ENCODE measurements at places on chromosomes 1 and 21. TPM values are rescaled to one million over a fixed set of nuclear protein-coding genes. Genes with fewer than 3 reads are reported as not detected.

DNA sequence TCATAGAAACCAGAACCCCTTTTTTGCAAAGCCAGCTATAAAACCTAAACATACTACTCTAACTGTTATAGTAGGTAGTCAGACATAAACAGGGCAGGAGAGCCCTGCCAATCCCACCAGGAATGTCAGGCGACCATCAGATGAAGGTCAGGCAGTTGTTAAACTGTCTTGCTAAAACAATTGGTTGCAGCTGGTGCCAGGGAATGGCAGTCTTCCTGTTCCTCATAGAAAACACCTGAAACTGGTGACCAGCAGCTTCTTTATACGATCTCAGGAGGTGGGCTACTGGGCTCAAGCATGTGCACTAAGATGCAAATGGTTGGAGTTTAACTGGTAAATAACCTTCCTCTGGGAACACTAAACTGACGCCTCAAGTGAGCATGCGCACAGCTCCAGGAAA, 224.1 kb downstream of the COL11A1 start:
- no peak for DNase-seq

The PPM1J gene
- 1.1 TPM for total RNA-seq

The KCNH1 gene
- total RNA-seq: 7.3 TPM

DNA sequence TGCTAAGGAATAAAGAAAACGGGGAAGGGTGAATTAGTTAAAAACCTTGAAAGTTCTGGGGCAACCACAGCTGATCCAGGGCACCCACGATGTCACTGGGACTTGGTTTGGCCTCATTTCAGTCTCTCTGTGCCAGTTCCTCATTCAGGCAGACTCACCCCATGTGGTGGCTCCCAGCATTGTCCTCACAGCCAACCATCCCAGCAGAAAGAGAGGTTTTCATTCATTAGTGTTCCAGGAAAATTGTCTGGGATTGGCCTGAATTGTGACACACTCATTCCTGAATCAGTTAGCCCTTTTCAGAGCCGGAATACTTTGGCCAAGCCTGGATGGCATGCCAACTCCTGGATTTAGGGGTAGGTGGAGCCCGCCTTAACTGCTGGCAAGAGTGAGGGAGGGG, 367.7 kb downstream of the PRDM2 start:
- no peak for DNase-seq

GRCh38 chr1:2821373-2821955, 20.0 kb upstream of the TTC34 start:
- no peak for DNase-seq

GRCh38 chr1:182392050-182393028, 749 bp upstream of the GLUL start:
- peak; percentile 83 for DNase-seq

- no peak for DNase-seq
Measured at GRCh38 chr1:111501645-111502044, 1.8 kb downstream of the ADORA3 start.

- no peak for DNase-seq
Measured at GRCh38 chr1:54358503-54359168, 47.6 kb downstream of the SSBP3 start.

DNA sequence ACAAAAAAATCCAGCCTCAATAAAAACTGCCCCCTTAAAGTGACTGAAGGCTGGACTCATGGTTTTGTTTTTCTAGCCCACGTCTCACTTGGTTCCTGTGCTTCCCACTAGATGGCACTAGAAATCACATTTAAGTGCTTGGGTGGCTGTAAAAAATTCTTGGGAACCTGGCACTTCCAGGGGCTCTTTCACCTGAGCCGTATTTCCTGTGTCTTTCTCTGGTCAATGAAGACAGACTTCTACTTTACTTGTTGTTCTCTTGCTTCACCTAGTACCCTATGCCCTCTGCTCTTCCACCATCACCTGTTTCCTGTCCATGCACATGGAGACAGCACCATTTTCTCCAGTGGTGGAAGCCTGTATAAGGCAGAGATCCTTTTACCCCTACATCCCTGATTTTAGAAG, 20.0 kb downstream of the METTL13 start:
- no peak for DNase-seq

GRCh38 chr21:37615962-37616361, 249.4 kb downstream of the DYRK1A start:
- DNase-seq: no peak

GRCh38 chr21:45974073-45975019, 7.2 kb upstream of the COL6A1 start:
- peak; percentile 88 for DNase-seq

GRCh38 chr1:920010-920409, 3.7 kb upstream of the SAMD11 start:
- no peak for DNase-seq

- DNase-seq: no peak
Measured at GRCh38 chr1:1777583-1777899, 729 bp downstream of the NADK start.

The CATSPERE gene
- 1.2 TPM for total RNA-seq

GRCh38 chr1:96596226-96596922, 125.2 kb upstream of the PTBP2 start:
- DNase-seq: no peak

GRCh38 chr1:209641832-209642172, 10.4 kb downstream of the LAMB3 start:
- DNase-seq: no peak

DNA sequence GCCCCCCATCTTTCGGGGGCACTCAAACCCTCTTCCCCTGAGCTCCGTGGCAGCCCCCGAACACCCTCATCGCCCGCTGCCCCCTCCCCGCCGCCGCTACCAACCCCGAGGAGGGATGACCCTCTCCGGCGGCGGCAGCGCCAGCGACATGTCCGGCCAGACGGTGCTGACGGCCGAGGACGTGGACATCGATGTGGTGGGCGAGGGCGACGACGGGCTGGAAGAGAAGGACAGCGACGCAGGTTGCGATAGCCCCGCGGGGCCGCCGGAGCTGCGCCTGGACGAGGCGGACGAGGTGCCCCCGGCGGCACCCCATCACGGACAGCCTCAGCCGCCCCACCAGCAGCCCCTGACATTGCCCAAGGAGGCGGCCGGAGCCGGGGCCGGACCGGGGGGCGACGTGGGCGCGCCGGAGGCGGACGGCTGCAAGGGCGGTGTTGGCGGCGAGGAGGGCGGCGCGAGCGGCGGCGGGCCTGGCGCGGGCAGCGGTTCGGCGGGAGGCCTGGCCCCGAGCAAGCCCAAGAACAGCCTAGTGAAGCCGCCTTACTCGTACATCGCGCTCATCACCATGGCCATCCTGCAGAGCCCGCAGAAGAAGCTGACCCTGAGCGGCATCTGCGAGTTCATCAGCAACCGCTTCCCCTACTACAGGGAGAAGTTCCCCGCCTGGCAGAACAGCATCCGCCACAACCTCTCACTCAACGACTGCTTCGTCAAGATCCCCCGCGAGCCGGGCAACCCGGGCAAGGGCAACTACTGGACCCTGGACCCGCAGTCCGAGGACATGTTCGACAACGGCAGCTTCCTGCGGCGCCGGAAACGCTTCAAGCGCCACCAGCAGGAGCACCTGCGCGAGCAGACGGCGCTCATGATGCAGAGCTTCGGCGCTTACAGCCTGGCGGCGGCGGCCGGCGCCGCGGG, 837 bp downstream of the FOXD3 start:
- no peak for DNase-seq

The LRRC53 gene
- not detected for total RNA-seq

GRCh38 chr1:70057500-70057899, 147.9 kb downstream of the LRRC40 start:
- no peak for DNase-seq

GRCh38 chr1:208171616-208172422, 72.4 kb downstream of the PLXNA2 start:
- DNase-seq: no peak

The TMPRSS3 gene
- not detected for total RNA-seq

GRCh38 chr1:8460132-8460544, 142.2 kb downstream of the SLC45A1 start:
- DNase-seq: no peak

DNA sequence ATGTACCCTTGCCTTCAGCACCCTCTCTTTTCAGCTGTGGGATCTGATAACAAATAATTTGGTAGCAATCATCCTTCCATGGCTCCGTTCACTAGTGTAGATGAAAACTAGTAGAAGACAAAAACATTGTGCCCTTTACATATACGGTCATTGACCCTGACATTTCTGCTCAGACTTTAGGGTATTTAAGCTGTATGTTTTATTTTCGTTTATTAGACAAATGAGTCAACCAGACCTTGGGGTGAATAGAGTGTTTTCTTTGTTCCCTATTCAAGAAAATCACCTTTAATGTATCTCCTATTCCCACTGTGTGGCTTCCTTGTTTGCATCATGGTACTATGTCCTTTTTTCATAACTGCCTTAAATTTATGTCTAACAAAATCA, 187.3 kb downstream of the VAV3 start:
- DNase-seq: no peak

DNA sequence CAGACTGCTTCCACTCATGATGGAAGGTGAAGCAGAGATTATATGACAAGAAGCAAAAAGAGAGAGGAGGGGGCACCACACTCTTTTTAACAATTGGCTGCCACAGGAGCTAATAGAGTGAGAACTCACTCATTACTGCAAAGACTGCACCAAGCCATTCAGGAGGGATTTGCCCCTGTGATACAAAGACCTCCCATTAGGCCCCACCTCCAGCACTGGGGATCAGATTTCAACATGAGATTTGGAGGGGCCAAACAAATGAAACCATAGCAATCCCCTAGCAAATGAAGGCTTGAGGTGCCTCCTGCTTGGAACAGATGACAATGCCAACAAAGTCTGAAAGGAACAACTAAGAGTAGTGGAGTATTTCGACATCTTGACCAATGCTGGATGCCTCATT, 122.5 kb upstream of the COA6 start:
- no peak for DNase-seq

- DNase-seq: no peak
Measured at GRCh38 chr1:1775327-1776226, 2.7 kb downstream of the NADK start.

The GLMP gene
- 77.1 TPM for total RNA-seq

The ZMYND12 gene
- total RNA-seq: 0.40 TPM

The VWA5B1 gene
- total RNA-seq: not detected

DNA sequence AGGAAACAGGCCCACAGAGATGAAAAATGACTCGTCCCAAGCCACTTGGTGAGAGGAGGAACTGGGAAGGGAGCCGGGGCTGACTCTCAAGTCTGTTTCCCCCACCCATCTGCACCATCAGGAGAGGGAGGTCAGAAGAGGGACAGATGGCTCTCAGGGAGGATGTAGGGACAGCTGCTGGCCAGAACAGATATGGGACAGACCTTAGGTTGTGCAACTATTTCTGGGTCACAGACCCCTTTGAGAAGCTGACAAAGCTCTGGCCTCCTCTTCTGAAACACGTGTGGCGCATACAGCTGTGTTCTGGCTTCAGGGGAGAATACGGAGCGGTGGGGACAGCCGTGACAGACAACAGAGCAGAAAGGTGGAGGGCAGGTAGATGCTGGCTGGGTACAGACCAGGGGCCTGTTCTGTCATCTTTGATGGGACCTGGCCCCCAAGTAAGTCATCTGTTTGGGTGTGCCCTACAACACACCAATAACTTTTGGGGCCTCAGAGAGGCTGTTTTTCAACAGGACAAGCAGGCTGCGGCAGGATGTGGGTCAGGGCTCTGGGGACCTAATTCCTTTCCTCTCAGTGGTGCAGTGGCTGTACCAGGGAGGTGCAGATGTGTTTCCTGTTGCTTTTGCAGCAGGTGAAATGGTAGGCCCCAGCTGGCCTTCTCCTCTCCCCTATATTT, 7.3 kb downstream of the SH3BGRL3 start:
- DNase-seq: no peak

GRCh38 chr1:43206600-43207228, 34.6 kb downstream of the CFAP57 start:
- no peak for DNase-seq

DNA sequence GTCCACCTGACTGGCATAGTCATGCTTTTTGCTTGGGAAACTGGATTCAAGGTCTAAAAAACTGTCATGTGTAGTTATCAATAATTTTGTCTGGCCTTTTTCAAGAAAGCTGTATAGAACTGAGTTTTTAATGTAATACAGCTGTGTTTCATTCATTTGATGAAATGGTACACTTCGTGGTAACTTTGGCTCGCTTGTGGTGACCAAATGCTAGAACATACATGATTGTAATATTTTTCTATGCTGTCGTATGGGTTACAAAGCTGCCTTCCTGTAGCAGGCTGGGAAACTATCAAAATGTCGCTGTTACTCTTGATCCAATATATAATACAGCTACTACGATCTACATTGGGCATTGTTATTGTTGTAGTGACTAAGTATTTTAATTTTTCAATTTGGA, 2.1 kb downstream of the LRRC42 start:
- no peak for DNase-seq

DNA sequence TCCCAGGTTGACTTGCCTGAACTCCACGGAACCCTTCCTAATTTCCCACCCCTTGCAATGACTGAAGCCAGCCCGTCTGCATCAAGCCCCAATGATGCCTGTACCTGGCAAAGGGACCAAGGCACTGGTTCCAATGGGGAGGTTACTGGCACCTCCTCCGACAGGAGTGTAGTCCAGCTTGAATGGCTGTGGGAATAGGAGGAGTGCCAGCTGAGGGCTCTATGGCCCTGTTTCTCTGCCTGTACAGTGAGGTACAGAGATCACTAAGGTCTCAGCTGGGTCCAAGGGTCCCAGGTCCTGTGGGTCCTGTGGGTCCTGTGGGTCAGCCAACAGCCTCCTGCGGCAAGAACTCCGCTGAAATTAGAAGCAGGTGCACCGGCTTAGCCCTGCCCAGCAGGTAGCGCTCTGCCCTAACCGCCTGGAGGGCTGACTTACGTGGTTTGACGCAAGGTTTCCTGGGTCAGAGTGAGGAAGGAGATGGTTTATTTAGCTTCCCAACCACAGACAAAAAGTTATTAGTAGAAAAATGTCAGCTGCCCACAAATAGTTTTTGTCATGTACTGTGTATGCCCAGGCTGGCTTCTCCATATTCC, 9.9 kb upstream of the SPRR4 start:
- peak; percentile 80 for DNase-seq

Measured in osteocyte (in vitro differentiated cells).